ENCODE measurements at places on chromosomes 3 and 15.

DNA sequence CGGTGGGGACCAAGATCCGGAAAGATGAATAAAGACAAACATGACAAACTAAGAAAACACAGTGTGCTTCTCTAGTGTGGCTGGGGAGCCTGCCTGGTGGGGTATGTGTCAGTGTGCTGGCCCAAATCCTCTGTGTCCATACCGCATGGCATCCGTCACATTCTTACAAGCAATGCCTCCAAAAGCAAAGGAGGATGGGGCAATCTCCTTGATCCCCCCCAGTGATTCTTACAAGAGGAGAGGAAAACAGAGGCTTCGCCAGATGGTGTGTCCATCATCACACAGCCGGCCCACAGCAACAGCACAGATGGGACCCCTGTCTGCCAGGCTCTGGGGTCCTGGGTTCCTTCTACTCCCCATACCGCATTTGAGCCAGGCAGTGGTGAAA lies 558 bp upstream of the IL17RC start:
- no peak for DNase-seq

GRCh38 chr3:112096176-112096575 lies 10.0 kb downstream of the C3orf52 start:
- no peak for DNase-seq

- no peak for DNase-seq
Measured at GRCh38 chr3:65901226-65901625, 137.5 kb downstream of the MAGI1 start.

- DNase-seq, result no peak
Measured at GRCh38 chr3:149472030-149472797, 2.3 kb upstream of the TM4SF4 start.

DNA sequence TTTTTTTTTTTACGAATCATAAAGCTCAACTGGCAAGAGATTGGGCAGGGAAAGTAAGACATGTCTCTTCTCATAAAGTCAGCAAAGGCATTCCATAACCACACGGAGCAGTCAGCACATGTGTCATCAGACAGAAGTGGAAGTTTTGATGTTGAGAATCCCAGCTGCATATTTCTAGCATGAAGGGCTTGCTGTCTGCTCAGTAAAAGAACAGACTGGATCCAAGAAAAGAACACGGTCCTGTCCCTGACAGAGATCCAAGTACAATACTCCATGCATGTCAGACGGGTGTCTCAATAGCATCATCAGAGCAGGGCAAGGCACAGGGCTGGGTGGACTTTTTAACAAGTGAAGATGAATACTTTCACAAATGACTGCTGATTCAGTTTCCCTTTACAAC lies 38.2 kb downstream of the ABI3BP start:
- DNase-seq, result no peak

DNA sequence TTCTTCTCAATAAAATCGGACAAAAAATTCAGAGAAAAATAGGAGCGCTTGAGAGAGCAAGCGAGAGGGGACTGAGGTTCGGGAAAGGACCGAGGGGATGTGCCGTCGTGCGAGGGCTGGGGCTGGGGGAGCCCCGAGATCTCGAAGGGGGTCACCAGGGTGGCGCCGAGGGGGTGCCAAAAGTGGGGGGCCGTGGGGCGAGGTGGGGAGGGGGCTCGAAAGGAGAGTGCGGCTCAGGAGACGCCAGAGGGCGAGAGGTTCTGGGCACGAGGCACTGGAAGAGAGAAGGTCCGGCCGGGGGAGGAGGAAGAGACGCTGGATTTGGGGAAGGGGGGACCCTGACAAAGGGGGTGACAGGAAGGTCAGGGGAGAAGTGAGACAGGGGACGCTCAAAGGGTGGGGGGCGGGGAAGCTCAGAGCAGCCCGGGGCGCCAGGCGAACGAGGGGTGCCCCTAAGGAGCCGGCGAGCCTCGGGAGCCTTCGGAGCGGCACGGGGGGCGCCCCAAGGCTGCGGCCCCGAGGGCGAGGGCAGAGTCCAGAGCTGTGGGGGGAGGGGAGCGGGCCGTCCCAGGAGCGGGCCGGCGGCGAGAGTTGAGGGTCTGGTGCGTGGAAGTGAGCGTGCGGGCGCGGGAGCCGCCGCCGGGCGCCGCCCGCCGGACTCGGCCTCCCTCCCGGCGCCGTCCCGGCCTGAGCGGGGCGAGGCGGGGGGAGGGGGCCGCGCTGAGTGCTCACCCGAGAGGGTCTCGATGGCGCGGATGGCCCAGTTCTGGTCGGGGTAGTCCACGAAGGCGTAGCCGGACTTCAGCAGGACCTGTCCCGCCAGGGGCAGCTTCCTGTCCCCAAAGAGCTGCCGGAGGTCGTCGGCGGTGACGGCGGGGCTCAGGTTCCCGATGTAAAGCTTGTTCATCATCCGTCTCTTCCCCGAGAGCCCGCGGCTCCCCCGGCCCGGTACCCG lies 514 bp downstream of the IGF2BP2 start:
- no peak for DNase-seq

GRCh38 chr15:98903377-98904018 lies 104.1 kb downstream of the PGPEP1L start:
- no peak for DNase-seq

- DNase-seq, result no peak
Measured at GRCh38 chr3:187822402-187822801, 77.1 kb upstream of the BCL6 start.

DNA sequence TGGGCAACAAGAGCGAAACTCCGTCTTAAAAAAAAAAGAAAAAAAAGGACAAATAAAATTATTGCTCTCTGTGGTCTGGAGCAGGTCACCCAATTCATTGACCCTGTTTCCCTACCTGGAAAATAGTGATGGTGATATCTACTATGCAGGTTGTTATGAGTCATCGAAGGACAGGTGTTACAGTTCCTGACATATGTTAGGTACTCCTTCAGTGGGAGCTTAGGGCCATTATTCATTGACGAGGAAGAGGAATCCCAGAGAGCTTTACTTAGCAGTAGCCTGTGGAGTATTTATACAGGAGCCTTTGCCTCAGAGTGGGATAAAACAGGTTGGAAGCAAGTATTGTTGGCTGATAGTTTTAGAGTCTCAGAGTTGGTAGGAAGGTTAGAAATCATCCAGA lies 74.5 kb downstream of the SLC7A14 start:
- DNase-seq, result no peak

- no peak for DNase-seq
Measured at GRCh38 chr3:143601723-143602484, 246.4 kb downstream of the SLC9A9 start.

- DNase-seq, result no peak
Measured at GRCh38 chr15:53160092-53160704, 370.1 kb upstream of the ONECUT1 start.

DNA sequence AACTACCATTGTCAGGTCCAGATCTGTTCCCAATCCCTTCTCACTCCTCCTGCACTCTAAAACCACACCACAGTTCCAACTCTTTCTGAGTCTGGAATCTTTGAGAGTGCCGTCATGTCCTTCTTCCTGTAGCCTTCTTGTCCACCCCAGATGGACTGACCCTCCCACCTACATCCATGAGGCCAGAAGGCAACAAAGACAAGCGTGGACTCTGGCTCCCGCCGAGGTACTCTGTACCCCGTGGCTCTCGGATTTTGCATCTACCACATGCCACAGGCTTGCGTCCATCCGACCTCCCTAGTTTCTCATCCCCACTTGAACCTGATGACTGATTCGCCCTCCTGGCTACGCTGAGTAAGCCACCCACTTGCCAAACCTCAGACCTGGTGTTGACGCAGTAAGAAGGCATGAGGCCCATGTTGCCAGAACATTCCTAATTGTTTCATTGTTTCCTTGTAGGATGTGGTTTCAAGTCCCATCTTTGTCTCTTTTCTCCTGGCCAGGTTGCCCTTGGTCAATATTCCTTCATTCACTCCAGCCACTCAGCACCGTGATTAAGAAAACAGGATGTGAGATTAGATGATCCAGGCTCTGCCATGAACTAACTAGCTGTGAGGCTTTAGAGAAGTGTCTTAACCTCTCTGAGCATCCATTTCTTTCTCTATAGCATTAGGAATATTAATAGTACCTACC lies 1.1 kb upstream of the ZBTB38 start:
- DNase-seq, result no peak

- no peak for DNase-seq
Measured at GRCh38 chr3:396293-396692, 199.7 kb downstream of the CHL1 start.

DNA sequence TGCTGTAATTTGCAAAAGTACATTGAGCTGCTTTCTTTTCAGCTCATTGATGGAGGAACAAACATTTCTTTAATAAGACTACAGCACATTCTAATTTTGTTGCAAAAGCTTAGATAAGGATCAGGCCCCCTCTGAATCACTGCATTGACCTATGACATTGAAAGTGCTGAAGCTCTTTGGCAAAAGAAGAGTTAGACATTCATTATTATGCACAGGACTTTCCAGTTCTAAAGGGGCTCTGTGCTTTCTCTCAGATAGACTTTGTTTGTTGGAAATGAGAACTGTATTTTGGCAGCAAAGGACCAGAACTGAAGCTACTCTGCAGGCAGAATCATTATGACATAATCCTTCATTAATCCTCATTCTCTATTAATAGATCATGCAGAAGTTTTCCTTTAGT lies 252.9 kb upstream of the SOX2 start:
- no peak for DNase-seq

GRCh38 chr3:61136191-61136590 lies 115.1 kb downstream of the FHIT start:
- DNase-seq, result no peak

GRCh38 chr15:74264081-74264501 lies 28.0 kb downstream of the CCDC33 start:
- no peak for DNase-seq

DNA sequence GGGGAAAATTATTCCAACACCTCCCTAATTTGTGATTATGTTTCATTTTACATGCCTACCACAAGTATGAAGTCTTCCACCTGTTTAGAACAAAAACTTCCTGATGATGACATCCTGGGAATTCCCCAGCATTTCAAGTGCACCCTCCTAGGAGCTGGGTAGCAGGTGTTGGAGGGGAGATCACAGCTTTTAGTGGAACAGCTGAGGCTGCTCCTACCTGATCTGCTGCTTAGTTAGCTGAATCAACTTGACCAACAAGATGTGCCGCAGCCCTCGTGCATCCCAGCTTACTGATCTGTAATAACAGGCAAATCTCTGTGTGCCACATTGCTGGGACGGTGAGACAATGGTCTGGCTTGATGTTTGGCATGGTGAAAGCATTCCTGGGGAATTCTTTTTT lies 29.7 kb downstream of the TRAK1 start:
- DNase-seq, result no peak

- no peak for DNase-seq
Measured at GRCh38 chr3:128001576-128001975, 50.7 kb upstream of the SEC61A1 start.

- DNase-seq, result no peak
Measured at GRCh38 chr15:45588219-45588875, 1.2 kb downstream of the BLOC1S6 start.

- DNase-seq, result no peak
Measured at GRCh38 chr3:112873632-112874031, 27.0 kb upstream of the CD200R1L start.

- DNase-seq, result no peak
Measured at GRCh38 chr15:63243776-63244175, 33.6 kb upstream of the APH1B start.

All from GDM1 (cell line).